ENCODE measurements at places on chromosomes 2 and 18. TPM values are rescaled to one million over a fixed set of nuclear protein-coding genes. Genes with fewer than 3 reads are reported as not detected.

SGPP2 gene
- total RNA-seq: not detected

MRPL33 gene
- total RNA-seq: 105 TPM

CENPA gene
- 2.9 TPM for total RNA-seq

APCDD1 gene
- 1.8 TPM for total RNA-seq

GREB1 gene
- total RNA-seq: 1.1 TPM

TNFRSF11A gene
- under 0.01 TPM for total RNA-seq

TFPI gene
- 123 TPM for total RNA-seq

TEKT4 gene
- total RNA-seq: not detected

CIDEA gene
- not detected for total RNA-seq

RUFY4 gene
- total RNA-seq: not detected

CCDC142 gene
- total RNA-seq: 32.4 TPM

WNT6 gene
- not detected for total RNA-seq

MC4R gene
- not detected for total RNA-seq

AFG3L2 gene
- total RNA-seq: 61.9 TPM

B3GNT7 gene
- total RNA-seq: 0.72 TPM

All from osteoblast (primary cell).